ENCODE measurements at places on chromosomes 1 and 21.

DNA sequence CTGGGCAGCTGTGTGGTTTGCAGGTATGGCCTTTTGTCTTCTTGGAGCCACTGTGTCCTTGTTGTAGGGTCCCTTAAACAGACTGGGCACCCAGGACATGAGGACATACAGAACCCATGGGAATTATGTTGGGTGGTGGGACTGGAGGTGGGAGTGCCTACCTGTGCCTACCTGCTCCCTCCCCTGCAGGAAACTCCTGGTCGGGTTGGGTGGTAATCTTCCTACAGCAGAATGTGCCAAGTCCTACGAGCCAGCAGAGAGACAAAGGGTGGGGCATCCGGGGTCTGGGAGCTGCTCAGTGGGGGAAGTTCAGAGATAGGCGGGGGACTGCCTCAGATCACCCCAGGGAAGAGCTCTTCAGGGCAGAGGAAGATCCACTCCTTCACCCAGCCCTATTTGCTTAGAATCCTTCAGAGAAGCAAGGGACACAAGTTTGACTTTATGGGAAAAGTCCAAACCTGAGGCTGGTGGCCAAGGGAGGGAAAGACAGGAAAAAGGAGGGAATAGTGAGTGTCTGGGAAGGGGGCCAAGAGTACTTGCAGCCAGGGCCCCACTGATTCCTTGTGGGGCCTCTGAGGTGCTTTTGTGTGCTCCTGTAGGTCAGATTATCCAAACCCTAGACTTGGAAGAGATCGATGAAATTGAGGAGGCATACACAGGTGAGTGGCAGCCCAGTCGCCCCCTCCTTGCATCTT, 58.3 kb downstream of the KIF21B start:
- no peak for DNase-seq

- no peak for DNase-seq
Observed at GRCh38 chr21:33968080-33968994, 52.7 kb upstream of the ATP5PO start.

- no peak for DNase-seq
Observed at GRCh38 chr1:64664299-64664698, 80.6 kb upstream of the RAVER2 start.

DNA sequence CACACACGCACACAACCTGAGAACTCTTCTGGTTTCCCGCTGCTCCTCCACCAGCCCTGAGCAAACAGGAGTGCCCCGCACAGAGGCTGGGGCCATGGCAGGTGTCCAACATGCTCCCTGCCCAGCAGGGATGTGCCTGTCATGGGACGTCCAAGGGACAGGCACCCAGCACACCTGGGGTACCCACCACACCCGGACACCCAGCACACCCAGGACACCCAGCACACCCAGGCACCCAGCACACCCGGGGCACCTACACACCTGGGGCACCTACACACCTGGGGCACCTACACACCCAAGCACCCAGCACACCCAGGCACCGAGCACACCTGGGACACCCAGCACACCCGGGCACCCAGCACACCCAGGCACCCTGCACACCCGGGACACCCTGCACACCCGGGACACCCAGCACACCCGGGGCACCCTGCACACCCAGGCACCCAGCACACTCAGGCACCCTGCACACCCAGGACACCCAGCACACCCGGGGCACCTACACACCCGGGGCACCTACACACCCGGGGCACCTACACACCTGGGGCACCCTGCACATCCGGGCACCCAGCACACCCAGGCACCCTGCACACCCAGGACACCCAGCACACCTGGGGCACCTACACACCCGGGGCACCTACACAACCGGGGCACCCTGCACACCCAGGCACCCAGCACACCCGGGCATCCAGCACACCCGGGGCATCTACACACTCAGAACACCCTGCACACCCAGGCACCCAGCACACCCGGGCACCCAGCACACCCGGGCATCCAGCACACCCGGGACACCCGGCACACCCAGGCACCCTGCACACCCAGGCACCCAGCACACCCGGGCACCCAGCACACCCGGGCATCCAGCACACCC, 37.9 kb downstream of the UBE2G2 start:
- DNase-seq = no peak

DNA sequence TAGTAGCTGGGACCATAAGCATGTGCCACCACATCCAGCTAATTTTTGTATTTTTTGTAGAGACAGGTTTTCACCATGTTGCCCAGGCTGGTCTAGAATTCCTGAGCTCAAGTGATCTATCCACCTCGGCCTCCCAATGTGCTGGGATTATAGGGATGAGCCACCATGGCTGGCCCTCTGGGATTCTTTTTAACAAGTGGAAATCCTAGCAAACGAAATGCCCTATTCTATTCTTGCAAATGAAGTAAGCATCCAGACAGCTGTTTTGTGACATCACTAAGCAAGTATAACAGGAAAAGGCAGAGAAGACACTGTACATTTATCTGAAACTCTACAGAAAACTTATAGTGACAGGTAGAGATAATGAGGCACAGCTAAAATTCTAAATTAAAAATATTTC, 86.4 kb downstream of the DDAH1 start:
- DNase-seq = no peak

DNA sequence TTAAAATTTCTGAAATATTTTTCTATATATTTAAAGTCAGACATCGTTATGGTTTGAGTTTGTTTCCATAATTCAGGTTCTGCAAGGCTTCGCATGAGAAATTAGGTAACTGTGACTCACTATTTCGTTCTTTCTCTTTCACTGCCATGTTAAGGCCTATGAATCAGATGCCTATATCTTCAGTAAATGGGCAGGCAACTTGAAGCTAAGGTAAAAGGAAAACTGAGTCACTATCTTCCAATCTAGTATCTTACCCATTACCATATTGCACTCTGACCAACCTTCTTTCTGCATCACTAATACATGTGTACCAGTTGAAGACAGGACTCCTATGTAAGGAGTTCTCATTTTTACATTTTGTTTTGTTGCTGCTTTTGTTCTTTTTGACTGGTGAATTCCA, 37.8 kb downstream of the PYHIN1 start:
- no peak for DNase-seq

DNA sequence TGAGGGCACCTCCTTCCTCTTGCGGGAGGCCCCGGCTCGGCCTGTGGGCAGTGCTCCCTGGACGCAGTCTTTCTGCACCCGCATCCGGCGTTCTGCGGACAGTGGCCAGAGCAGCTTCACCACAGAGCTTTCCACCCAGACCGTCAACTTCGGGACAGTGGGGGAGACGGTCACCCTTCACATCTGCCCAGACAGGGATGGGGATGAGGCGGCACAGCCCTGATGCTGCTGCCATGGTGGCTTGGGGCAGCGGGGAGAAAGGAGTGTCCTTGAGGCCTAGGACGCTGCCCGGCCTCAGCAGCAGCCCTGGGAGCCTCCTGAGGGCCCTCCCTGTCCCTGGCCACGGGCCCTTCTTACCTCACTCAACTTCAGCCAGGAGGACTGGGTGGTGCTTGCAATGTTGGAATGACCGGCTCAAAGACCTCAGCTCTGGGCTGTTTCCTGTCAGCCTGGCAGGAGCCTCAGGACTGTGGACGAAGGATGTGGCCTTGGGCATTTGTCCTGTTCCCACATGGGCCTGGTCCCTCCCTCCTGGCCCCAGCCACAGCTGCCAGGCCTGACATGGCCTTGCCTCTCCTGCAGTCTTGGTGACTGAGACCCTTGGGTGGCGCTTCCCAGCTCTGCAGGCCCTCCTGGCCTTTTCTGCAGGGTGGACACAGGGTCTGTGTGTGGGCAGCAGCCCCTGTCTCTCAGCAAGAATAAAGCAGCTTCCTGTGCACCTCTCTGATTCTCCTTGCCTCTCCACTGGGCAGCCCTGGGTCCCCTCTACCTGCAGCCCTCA, 45.9 kb downstream of the TRIM11 start:
- DNase-seq = no peak

Data from NCI-H510A treated with DMSO at 0.1 percent for 48 hours (cell line).